Spleen (tissue), 13 donors: ENCODE measurements at places on chromosomes 11 and 22.

DNA sequence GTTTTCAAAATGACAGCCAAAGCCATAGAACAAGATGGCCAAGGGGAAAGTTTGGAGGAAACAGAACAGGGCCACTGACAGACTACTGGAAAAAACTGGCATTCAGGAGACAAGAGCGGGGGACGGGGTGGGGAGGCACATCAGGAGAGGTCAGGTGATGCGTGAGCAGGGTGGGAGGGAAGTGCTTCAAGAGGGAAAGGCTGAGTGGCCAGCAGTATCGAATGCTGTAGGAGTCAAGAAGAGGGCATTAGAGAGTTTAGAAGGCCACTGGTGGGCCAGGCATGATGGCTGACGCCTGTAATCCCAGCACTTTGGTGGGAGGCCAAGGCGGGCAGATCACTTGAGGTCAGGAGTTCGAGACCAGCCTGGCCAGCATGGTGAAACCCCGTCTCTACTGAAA, 8.2 kb downstream of the GTPBP1 start:
- DNase-seq, result no peak

DNA sequence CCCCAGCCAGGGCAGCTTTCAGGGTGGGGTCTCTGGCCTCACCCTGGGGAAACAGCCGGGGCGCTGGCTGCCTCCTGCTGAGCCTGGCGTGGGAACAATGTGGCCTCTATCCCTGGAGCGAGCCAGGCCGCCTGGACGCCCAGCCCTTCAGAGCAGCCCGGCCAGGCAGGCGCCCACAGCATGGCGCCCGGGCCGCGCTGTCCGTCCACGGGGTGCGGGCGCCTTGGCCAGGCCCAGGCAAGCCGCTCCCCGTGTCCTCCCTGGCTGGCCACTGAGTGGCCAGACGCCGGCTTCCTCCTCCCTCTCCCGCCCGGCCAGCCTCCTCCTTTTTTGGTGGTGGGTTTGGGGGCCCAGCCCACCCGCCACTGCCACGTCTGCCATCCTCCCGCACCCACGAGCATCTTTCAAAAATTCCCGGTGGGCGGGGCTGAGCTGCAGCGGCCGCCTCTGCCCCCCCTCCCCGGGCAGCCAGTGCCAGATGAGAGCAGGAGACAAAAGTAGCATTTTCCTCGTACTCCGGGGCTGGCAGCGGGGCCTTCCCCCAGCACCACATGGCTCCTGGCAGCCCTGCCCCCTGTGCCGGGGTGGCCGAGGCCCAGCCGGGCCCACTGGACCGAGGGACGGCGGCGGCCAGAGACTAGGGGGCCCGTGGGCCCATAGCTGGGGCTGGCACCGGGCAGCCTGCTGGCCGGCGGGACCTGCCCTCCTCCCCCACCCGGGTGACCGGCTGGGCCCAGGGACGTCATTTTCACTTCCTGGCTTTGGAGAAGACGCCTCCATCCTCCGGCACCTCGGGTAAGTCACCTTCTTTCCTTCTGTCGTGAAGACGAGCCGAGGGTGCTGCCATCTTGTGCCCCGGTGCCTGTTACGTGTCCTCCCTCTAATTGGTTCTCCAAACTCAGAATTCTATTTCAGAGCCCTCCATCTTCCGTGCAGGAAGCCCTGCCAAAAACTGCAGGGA, 70.2 kb upstream of the PPARA start:
- peak; percentile 78 for DNase-seq

DNA sequence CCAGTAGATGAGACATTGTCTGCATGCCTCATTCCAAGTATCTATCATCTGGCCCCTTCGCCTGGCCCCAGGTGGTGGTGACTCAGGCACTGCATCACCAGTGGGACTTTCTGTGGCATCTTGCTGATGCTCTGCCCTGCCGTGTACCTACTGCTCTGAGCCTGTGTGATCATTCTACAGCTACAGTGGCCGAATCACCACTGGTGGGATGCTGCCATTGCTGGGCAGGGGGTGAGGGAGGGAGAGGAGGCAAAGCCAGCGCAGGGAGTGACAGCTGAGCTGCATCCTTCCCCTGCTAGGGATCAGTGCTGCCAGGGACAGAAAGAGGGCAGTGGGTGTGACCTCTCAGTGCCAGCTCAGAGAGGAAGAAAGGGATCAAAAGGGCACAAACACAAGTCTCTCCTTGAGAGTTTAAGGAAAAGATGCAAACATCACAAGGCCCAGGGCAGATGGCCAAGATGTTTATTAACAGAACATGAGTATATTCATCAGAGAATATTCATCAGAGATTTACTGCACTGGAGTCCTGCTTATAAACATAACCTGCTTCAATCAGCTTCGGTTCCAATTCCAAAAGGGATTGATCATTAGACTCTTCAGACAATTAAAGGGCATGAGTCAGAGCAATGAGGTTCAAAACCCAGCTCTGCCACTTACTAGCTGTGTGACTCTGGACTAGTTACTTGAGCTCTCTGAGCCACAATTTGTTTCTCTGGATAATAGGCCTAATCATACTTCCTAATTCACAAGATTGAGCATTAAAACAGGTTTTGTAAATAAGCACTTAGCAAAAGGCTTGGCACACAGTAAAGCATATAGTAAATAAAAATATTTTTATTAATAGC, 109.8 kb downstream of the NAT10 start:
- no peak for DNase-seq

- DNase-seq, result no peak
These were observed 511.2 kb downstream of the BUD13 start for GRCh38 chr11:116261606-116262005.

DNA sequence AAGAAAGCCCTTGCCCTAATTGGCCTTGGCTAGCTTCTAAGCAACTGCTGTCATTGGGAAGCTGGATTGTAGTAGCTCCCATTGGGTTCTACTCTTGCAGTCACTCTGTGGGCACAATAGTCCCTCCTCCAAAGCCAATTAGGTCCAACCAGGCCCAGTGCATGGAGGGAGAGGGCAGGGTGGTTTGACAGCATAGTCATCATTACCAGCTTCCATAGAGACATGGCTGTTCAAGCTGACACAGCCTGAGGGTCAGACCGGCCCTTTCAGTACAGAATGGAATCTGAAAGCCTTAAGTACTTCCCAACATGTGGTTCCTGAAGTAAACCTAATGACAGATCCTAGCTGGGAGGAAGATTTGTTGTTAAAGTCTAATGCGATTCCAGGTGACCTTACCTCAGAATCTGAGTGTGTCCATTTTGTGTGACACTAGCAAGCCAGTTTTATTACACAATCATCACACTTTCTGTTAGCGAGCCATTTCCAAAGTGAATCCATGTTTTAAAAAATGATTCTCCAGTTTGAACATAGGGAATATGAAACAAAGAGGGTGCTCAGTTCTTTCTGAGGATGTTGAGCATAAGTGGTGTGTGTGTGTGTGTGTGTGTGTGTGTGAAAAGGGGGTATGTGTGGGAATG, 6.9 kb downstream of the PLET1 start:
- DNase-seq, result no peak

- DNase-seq, result no peak
These were observed 48.1 kb upstream of the ME3 start for GRCh38 chr11:86720546-86720945.
